Right atrium auricular region (tissue), 2 donors: ENCODE measurements at places on chromosomes 2 and 18.

GRCh38 chr2:165827921-165828276, 33.9 kb upstream of the GALNT3 start:
- no peak for DNase-seq

GRCh38 chr2:26640331-26640745, 828 bp downstream of the CIB4 start:
- DNase-seq = no peak

DNA sequence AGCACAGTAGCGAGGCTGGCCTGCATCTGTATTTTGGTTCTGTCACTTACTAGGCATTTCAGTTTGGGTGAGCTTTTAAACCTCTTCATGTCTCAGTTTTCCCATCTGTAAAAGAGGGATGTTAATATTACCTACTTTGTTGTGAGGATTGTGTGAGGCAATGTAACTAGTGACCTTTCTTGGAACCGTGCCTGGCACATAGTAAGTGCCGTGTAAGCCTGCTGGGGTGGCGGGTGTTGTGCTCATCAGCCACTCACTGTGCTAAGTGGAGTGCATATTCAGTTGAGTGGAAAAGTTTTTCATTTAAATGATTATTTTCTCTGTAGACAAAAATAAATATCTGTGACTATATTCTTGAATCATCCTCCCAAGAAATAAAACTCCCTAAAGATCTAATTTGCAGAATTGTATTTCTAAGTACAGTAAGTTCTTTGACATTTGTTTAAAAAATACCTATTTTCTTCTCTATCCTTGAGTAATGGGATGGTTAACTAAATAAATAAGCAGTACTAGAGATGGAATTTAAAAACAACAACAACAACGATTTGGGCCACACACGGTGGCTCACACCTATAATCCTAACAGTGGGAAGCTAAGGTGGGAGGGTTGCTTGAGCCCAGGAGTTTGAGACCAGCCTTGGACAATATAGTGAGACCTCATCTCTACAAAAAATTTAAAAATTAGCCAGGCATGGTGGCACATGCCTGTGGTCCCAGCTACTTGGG, 56.7 kb downstream of the MALT1 start:
- no peak for DNase-seq

DNA sequence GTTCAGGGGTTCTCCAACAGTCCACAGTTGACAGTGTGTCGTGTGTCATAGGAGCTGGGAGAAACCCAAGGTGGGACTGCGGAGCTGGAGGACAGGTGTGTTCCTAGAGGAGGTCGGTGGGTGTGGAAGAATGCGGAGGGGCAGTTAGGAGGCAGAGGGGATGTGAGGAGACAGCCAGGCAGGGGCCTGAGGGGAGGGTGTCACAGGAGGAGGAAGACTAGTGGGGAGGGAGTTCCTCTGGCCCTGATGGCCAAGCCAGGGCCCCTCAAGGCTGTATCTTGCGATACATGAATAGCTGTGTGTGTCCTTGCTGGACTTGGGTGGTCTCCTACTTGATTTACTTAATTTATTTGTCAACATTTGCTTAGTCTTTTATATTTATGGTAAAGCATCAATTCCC, 519.6 kb upstream of the HS6ST1 start:
- no peak for DNase-seq

DNA sequence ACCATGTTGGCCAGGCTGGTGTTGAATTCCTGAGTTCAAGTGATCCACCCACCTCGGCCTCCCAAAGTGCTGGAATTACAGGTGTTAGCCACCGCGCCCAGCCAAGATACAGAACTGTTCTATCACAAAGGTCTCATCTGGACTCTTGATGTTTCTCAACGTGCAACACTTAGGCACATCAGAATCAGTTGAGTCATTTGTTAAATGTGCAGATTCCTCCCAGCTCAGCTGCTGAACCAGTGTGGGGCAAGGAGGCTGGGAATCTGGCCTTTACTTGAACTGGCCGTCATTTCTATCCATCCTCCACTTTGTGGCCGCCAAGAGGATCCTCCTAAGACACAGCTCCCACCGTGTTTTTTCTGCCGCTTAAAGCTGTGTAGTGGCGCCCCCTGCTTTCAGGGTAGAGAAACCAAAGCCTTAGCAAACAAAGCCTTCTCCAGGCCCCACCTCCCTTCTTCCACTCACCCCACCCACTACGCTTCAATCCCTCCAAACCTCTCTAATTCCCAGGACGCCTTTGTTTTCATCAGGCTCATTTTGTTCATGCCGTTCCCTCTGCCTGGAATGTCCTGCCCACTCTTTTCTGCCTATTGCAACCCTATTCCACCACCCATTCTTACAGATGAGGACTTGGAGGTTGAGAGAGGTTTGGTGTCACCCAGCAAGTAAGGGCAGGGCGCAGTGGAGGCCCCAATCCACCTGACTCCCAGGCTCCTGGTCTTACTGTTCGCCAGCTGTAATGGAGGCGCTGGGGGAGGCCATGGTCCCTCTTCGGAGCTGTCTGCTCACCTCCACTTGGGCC, 776 bp upstream of the SPEG start:
- no peak for DNase-seq

GRCh38 chr2:136246086-136246669, 128.2 kb upstream of the CXCR4 start:
- DNase-seq = peak; percentile 81

- DNase-seq = no peak
Measured at GRCh38 chr2:144625626-144626025, 105.7 kb upstream of the ZEB2 start.

DNA sequence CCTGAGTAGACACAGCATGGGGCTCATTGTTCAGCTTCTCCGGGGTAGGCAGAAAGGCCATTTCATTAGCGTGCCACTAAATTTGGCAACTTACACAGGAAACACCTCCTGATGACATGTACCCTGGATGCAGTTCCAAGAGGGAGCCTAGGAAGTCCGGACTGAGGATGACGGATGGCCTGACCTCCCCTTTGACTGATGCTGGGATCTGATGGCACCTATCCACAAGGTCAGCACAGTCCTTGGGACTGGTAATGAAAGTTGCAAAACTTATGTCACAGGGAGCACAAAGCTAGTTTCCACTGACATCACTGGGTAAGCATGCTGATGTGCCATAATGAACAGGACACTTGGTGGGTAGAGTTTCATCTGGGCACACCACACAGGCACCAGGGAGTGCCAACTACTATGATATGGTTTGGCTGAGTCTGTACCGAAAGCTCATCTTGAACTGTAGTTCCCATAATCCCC, 126.7 kb upstream of the ARL4C start:
- no peak for DNase-seq

GRCh38 chr2:207225773-207226172, 60.0 kb upstream of the KLF7 start:
- no peak for DNase-seq

DNA sequence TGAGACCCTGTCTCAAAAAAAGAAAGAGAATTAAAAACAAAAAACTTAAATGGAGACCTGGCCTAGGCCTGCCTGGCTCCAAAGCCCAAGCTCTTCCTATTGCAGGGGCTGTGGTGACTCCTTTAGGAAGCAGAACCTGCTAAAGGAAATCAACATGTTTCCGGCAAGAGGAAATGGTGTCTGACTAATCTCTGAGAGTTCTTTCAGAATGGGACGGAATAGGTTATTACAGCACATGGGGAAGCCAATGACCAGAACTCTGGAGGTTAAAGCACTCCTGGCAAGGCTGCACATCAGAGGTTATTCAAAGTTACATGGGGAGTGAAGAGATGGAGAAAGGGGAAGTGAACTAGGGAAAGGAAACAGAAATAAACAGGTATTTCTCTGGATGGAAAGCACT, 21.4 kb downstream of the KIF3C start:
- no peak for DNase-seq

GRCh38 chr2:119691189-119691588, 12.2 kb downstream of the TMEM177 start:
- DNase-seq = no peak

DNA sequence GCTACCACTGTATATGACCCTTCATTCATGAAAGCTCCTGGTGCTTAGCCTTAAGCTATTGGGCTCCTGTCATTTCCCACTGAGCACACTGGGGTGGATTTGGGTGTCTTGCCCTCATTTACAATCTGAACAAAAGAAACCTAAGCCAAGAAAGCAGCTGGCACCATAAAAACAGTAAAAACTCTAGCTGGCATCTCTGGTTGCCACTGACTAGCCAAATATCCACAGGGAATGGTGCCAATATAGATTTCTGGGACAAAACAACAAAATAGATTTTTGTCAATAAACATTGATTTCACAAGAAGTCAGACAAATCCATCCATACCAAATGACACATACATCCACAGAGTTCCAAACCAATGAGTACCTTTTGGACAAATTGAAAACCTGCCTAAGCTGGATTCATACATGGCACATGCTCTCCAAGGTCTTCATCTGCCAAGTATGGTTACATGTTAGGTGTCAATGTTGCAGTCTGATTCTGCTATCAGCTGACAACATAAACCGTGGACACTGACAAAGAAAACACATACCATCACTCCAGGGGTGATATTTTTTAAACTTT, 1081.5 kb upstream of the ZEB2 start:
- no peak for DNase-seq

DNA sequence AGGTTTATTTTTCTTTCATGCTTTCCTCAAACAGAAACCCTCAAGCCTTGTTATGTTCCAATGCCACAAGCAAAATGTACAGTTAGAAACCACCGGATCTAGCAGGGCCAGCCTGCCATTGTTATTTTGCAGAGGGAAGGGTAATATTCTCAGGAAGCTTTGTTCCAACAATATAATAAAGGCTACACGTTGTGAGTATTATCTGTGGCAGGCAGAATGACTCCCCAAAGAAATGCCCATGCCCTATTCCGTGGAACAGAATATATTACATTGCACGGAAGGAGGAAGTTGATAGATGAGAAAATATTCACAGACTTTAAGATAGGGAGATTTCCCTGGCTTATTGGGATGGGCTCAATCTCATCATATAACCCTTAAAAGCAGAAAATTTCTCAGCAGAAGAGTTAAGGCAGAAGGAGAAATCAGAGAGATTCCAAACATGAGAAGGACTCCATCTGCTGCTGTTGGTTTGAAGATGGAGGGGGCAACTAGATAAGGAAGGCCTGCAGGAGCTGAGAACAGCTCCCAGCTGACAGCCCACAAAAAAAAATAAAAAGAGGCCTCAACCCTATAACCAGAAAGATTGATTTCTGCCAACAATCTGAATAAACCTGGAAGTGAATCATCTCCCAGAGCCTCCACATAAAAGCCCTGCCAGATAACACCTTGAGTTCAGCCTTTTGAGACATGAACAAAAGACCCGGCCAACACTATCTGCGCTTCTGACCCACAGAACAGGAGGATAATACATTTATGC, 466.6 kb downstream of the LPIN1 start:
- no peak for DNase-seq

DNA sequence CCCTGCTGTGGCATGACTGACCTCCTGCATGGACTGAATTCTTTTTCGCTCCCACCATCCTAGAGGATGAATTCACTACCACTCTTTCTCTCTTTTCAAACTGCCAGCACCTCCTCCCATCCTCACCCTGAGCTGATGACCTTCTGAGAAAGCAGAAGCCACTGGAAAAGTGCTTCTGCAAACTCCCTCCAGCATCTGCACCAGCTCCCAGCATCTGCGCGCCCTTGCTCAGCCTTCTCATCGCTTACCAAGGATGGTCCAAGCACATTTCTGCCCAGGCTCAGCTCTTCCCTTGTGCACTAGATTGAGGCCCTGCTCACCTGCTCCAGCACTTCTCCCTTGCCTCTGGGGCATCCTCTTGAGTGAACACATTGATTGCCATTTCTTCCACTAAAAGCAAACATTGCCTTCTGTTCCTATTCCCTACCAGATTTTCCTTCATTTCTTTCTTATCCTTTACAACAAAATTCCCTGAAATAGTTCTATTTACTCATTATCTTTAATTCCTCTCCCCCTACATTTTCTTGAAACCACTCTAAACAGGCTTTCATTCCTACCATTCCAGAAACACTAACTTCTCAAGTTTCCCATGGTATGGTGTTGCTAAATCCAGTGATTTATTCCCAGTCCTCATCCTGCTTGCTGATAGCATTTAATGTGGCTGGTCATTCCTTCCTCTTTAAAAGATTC, 42.7 kb upstream of the IL1RL1 start:
- no peak for DNase-seq

- no peak for DNase-seq
Measured at GRCh38 chr2:73830871-73831401, 2.2 kb downstream of the STAMBP start.

GRCh38 chr2:16197504-16198147, 257.3 kb downstream of the MYCN start:
- no peak for DNase-seq

- DNase-seq = no peak
Measured at GRCh38 chr2:219404954-219405353, 13.2 kb upstream of the DES start.

DNA sequence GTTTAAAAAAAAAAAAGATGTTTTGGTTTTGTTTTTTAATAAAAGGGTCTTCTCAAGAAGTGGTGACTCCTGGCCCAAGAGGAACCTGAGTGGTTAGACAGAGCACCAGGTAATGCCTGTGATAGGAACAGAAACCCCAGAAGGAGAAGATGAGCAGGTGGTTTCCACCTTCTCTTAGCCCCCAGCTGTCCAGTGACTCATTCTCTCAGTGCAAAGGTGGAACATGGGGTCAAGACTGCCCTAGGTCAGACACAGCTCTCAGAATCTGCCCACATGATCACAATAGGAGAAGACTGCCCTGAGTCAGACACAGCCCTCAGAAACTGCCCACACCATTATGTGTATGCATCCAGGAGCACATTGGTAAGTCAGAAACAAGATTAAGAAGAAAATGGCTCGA, 61.8 kb downstream of the TBC1D8 start:
- DNase-seq = no peak

- no peak for DNase-seq
Measured at GRCh38 chr2:85861180-85861579, 27.6 kb downstream of the ST3GAL5 start.

GRCh38 chr18:25256439-25256838, 95.5 kb downstream of the ZNF521 start:
- DNase-seq = no peak

GRCh38 chr2:214575030-214575429, 164.2 kb downstream of the VWC2L start:
- DNase-seq = no peak

DNA sequence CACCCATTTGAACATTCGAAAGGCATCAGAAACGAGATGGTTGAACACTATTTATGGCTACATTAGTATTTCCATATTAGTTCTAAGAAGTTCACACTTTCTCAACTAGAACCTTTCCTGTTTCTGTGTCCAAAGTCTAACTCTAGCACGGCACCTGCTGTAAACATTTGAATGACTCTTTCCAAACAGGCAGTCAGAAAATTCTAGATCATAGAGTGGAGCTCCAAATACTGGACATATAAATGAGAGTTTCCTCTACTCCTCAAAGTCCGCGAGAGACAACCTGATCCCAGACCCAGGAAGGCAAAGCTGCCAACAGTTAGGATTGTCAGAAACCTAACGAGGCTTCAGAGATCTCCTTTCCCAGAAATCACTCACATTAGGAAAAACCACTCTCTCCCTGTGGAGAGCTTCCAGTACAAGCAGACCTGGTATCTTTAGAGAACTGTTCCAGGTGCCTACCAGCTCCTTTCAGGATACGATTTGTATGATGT, 10.6 kb downstream of the RND3 start:
- no peak for DNase-seq

GRCh38 chr2:191025135-191025534, 11.2 kb upstream of the STAT1 start:
- DNase-seq = no peak

GRCh38 chr2:167126165-167126564, 237.9 kb downstream of the XIRP2 start:
- DNase-seq = no peak
